GM23338 (cell line): ENCODE measurements at places on chromosomes 2 and 18. TPM values are rescaled to one million over a fixed set of nuclear protein-coding genes. Genes with fewer than 3 reads are reported as not detected.
A peak's percentile ranks its signal among the peaks of the same experiment; 100 is the strongest.

The TBR1 gene
- not detected in 2 replicates for polyA plus RNA-seq

The CYTIP gene
- polyA plus RNA-seq = 0.28 TPM in 1 of 2 replicates, not detected in the other

DNA sequence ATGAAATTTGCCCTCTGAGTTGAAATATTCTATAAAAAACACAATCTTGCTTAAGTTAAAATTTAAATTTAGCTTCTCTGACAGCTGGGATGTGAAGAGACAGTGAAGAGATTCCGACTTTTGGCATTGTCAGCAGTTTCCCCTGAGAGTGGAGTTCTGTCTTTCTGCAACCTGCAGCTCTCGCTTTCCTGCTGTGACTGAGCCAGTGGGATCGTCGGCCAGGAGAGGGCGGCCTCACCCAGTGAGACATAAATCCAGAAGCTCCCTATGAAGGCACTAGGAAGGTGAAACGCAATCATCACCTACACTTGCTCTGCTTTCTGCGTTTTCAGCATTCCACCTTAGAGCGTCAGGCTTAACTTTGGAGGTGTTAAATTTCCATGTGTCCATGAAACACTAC lies 75.4 kb upstream of the HNMT start:
- peak; percentile 75 for DNase-seq

DNA sequence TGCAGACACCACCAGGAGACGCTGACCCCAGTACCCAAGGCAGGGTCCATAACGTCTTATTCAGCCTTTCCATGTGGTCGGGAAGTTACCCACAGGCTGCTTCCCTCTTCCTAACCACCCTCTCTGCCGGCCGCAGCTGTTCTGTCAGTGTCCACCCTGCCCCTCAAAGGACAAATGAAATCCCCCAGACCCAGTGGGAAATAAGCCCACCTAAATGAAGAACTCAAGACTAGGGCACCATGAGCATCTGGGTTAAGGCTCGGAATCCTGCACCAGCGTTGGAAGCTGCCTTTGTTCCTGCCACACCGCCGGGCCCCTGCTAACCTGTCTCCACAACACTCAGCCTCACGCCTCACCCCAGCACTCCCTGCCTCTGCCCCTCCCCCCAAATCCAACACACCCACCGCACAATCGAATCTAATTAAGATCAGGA lies 21.7 kb downstream of the BCL11A start:
- peak; percentile 84 for DNase-seq

DNA sequence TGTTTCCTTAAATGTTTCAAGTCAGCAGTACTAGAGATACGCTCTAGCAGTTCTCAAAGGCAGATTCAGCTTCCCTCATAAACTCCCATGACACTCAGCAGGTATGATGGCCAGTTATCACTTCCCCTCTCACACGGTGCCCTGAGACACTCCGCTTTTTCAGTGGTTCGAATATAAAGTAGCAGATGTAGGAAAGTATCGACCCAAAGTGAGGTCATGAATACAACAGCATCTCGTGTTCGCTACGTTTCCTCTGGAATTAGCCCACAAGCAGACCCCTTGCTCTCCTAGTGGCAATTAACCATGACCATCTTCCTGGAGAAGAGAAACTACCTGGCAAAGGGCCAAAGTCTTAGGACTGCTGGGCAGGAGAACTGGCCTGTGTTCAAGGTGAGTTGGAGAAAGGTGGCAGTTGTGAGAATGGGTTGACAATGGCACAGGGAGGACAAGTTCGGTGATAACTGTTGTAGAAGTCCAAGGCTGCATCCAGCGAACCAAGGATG lies 9.3 kb upstream of the AGBL5 start:
- no peak for DNase-seq

DNA sequence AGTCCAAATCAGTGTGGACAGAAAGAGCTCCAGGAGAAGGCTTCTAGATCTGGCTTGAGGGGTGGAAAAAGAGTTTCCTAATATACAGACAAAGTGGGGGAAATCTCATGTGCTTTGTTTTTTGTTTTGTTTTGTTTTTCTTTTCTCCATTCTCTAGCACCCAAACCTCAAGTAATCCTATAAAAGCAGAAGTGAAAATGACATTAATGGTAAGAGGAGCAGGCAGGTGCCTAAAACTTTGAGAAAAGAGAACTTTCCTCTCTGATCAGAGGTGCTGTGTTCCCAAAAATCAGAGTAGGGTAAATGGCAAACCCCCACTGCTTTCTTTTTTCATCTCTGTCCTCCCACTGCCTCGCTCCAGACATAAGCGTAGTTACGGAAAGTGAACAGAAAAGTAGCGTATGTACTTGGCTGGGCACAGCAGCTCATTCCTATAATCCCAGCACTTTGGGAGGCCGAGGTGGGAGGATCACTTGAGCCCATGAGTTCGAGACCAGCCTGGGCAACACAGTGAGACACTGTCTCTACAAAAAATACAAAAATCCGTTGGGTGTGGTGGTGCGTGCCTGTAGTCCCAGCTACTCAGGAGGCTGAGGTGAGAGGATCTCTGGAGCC lies 77.8 kb downstream of the FAM161A start:
- no peak for DNase-seq

DNA sequence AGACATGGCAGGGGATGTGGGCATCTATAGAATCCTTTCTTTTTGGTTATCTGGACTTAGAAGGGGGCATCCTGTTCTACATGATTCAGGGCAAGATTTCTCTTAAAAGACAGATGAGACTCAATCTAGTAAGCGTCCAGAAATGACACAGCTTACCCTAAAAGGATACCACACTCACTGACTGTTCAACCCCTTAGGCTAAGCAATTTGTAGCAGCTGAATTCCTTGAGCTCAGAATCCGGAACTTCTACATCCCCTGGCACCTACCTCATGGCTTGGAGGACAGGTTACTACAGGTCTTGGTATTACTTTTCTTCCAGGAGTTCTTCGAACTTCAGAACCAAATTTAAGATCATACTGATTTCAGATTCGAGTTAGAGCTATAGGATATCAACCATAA lies 138.4 kb downstream of the LAMA3 start:
- DNase-seq = no peak
